ENCODE measurements at places on chromosomes 2 and 18.

- DNase-seq = no peak
Observed at GRCh38 chr2:157305723-157306110, 19.9 kb downstream of the ERMN start.

GRCh38 chr2:196703695-196704094 lies 64.2 kb downstream of the CCDC150 start:
- DNase-seq = no peak

- peak; percentile 82 for DNase-seq
Observed at GRCh38 chr2:96655526-96655925, 13.0 kb downstream of the FER1L5 start.

GRCh38 chr2:194151231-194151630 lies 1505.8 kb upstream of the SLC39A10 start:
- DNase-seq = no peak

GRCh38 chr2:138271467-138271866 lies 230.1 kb upstream of the SPOPL start:
- no peak for DNase-seq

- DNase-seq = no peak
Observed at GRCh38 chr18:63457977-63458376, 18.8 kb upstream of the SERPINB5 start.

- DNase-seq = no peak
Observed at GRCh38 chr18:41647914-41648313, 307.1 kb upstream of the PIK3C3 start.

DNA sequence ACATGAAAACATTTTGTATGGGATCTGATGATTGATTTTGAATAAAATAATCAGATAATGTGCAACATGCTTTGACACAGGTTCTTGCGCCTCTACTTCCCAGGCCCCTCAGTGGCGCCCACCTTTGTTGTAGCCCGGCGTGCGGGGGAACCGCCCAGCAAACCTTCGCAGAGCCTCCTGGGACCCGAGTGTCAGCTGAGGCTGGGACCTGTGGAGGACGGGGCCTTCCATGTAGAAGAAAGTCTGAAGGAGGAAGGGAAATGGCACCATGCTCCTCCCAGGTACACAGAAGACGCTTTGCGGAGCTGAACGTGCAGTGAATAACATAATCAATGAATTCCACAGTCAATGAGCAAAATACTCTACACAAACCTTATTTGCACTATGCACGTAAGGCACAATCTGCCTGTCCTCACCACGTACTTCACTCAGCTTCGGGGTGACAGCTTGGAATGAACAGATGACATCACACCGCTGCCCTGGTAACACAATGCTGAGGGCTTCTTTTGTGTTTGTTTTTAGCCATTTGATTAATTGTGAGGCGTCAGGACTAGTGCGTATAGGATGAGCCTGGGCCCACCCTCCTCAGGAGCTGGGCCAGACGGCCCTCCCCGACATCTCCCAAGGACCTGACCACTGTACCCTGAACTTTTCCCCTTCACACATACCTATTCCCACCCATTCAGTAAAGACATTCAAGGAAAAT lies 78.1 kb downstream of the TWIST2 start:
- no peak for DNase-seq

- peak; percentile 26 for DNase-seq
Observed at GRCh38 chr2:239143858-239144712, 256.7 kb downstream of the HDAC4 start.

DNA sequence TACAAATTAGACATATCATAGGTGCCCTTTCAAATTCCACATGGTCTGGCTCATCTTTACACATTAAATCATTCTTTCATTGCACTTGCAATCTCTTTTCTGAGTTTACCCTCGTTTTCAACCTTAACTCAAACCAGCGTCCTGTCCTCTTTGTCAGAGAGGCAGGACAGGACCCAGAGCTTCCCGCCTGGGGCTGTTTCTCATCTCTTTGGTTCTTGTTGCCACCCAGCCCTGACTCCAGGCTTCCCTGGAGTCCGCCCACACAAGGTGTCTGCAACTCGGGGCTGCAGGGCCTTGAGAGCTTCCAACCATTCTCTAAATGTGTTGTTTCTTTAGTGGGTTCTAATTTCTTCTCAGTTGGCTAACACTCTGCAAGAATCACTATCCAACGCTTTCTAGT lies 24.4 kb downstream of the RBMS1 start:
- no peak for DNase-seq

DNA sequence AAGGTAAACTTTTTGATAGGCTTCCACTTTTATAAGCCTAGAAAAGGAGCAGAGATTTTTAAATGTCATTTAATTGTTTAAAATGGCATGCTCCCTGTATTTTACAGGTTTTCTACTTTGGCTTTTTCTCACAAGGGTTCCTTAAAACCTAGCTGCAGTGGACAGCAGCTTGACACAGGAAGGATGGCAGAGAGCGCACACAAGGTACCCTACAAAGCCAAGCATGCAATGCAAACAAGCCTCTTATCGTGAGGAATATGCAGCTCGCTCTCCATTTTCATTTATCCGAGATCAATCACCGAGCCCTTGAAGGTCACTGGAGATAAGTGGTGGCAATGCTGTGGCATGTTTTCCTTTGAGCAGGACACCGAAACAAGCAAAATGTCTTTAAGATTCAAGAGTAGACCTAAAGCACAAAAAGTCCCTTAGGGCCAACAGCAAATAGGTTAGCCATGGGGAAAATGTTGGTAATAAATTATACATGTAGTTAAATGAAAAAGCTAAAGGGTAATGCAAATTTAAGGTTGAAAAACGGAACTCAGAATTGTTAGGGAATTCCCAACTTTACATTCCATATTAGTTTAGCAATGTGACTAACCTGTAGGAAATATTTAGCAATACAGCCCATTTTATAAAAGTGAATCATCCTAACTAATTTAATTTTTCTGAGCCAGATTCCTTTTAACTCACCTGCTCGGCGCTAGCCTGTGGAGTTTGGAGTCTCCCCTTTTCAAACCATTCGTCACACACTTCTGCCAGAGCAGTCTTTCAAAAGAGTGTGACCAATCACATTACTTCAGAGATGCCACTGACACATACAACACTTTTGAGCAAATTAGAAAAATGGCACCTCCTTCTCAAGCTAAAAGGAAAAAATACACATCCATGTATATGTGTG lies 337.9 kb upstream of the PKDCC start:
- DNase-seq = no peak

GRCh38 chr18:52596748-52597435 lies 256.9 kb downstream of the DCC start:
- DNase-seq = no peak

DNA sequence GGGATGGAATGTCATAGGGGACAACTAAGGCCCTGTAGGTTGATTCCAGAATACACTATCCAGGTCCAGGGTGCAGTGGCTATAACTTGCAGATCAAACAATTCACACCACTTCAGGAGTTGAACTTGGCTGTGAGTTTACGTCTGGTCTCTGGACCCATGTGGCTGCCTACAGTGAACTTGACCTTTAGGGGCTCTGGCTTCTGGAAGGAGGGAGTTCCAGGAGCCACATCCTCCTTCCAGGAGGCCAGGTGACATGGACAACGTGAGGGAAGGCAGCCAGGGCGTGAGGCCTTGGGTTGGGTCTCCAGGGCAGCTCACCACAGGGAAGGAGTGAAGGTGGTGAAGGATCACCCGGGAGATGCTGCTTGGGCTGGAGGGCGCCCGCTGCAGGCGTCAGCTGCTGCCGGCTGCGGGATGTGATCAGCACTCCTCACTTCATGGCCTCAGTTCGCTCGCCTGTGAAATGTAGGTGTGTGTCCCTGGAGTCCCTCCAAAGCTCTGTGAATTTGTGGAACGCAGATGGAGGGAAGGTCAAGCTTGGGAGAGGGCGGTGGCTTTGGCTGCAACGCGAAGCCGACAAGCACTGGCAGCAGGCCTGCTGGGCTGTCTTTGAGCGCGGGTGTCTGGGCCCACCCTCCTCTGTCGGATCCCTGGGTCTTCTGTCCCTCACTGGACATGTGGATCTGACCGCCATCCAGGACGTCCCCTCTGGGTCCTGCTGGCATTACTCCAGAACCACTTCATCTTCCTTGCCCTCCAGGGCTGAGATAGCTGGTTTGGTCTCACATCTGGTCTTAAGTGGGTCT lies 146.5 kb downstream of the GLI2 start:
- DNase-seq = no peak

DNA sequence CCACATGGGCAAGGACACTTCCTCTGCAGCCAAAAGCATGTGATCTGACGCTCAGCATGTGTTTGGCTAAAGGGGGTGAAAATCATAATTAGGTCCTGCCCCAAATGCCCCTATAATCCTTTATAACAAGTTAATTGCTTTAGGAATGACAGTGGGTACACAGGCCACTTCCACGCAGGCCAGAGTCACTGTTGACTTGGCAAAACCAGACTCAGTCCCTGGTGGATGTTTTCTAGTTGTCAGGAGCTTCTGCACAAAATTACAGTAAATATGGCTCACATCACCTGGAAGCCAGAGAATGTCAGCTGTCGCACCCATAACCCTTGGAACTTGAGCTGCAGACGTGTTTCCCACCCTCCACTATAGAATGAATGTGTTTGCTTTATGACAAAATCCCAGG lies 13.3 kb upstream of the PXDN start:
- no peak for DNase-seq
